ENCODE measurements at places on chromosomes 4 and X.

- DNase-seq, result peak; percentile 22
These were observed 4.5 kb downstream of the GJB1 start for GRCh38 chrX:71227370-71228062.

DNA sequence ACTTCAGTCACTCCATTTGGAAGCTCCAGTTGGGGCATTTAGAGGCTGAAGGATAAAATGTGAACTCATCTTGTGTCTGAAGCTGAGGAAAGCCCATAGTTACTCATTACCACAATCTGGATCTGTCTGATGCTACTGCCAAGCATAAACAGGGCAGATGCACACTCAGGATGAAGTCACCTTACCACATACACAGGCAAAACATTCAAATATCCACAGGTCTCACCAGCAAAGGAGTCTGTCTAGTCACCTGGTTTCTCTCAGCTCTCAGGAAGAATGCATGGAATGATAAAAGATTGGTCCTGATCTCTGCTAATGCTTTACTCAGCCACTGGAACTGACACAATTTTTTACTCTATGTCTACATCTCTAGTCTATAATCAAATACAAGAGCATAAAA, 13.0 kb upstream of the ODAPH start:
- no peak for DNase-seq

DNA sequence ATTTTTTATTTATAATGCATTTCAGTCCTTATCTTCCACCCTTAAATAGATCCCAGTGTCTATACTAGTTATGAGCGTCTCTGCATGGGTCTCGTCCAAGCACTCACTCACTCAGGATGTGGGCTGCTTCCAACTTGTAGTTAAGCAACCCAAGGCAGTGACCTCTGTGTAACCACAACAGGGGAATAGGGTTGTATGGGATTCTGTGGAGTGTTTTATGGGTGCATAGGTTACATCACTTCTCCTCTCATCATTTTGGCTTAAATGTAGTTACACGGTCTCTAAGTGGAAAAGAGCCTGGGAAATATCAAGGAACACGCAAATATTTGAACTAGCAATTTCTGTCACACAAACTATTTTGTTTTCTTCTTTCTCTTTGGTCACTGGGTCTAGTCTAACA, 931.0 kb downstream of the STIM2 start:
- DNase-seq, result no peak

GRCh38 chr4:128751354-128751753, 58.1 kb upstream of the JADE1 start:
- no peak for DNase-seq

DNA sequence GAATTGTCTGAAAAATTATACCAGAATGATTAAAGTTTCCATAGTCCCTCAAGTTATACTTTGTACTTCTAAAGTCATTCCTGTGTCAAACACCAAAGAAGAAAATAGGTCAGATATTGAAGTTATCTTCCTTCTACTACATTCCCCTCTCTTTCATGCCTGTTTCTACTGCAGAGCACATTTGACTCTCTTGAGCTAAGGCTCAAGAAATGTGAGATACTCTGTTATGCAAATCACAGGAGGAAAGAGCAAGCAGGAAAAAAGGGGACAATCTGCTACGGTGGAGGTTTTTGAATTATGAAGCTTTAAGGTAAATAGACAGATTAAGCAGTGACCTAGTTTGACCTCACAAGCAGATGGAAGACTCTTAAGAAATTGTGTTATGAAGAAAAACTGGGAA, 198.9 kb upstream of the LDB2 start:
- DNase-seq, result no peak

DNA sequence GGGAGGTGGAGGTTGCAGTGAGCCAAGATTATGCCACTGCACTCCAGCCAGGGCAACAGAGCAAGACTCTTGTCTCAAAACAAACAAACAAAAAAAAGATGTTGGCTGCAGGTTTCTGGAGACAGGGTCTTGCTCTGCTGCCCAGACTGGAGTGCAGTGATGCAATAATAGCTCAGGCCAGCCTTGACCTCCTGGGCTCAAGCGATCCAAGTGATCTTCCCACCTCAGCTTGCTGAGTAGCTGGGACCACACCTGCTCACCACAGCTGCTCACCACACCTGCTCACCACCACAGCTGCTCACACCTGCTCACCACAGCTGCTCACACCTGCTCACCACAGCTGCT, 29.9 kb upstream of the CPLX1 start:
- DNase-seq, result no peak

GRCh38 chr4:48173056-48173991, 39.3 kb upstream of the TXK start:
- DNase-seq, result no peak

DNA sequence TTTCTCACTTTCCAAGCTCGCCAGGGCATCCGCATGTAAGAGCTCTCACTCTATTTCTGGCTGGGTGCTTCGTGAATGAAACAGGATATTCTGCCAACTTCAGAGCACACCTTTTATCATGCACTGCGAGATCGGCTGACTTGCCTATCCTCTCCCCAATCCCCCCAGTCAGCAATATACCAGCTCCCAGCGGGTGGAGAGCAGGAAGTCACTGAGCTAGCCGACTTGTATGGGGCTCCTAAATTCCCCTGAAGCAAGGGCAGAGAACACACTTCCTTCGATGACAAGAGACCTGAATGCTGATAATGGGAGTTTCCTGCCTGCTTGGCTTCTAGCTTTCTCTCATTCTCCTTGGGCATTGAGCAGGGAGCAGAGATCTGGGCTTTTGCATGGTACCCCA, 33.8 kb upstream of the MAMLD1 start:
- no peak for DNase-seq

GRCh38 chr4:145298885-145299284, 118.5 kb upstream of the OTUD4 start:
- no peak for DNase-seq

GRCh38 chr4:97587912-97588311, 555.4 kb downstream of the STPG2 start:
- DNase-seq, result no peak

DNA sequence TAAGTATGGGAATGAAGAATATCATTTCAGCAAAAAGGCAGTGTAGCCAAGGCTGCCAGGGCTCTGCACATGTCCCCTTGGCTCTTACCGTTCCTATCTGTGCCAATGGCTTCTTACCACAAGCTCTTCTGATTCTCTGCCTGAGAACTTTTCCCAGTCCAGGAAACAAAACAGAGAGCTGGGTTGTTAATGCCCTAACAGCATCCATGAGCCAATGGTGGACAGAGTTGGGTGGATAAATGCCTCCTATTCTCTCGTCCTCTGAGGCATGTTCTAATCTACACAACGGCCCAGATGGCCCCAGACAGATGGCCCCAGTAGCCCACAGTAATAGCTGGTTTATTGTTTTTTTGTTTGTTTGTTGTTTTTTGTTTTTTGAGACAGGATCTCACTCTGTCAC, 28.0 kb downstream of the SCD5 start:
- DNase-seq, result no peak

DNA sequence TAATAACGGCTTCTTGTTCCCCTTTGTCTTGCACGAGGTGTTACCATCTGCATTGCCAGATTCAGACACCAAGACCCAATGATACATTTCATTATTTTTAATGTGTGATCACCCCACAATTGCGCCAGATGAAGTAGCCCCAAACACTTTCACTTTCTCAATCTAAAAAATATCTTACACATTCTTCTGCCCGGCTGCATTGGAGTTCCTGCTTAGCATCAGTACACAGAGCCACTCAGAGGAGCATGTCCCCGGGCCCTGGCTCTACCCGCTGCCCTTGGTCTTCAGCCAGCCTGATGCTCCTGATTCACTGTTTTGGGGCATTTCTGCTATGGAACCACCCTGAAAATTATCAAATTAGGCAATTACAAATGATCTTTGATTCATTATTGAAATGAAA, 66.0 kb upstream of the TENM3 start:
- DNase-seq, result no peak

- no peak for DNase-seq
These were observed 1759.6 kb downstream of the C4orf33 start for GRCh38 chr4:130855533-130855932.

DNA sequence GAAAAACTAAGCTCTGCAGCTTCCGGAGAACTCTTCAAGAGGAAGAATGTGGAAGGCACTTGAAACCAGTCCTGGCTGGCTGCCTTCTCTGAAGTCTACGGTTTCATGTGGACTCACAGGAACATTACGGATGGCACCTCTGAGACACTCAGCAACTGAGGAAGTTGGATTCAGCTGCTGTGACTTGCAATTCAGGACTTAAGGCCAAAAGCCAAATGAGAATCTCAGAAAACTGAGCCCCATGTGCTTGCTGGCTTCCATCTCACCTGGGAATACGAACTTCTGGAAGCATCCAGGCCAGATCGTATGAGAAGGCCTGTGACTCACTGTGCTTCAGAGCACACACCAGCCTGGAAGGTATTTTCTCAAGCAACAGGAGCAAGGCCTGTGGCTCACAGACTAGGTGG, 107.8 kb upstream of the GPC4 start:
- no peak for DNase-seq

GRCh38 chr4:25032126-25032525, 1.4 kb upstream of the LGI2 start:
- DNase-seq, result no peak

DNA sequence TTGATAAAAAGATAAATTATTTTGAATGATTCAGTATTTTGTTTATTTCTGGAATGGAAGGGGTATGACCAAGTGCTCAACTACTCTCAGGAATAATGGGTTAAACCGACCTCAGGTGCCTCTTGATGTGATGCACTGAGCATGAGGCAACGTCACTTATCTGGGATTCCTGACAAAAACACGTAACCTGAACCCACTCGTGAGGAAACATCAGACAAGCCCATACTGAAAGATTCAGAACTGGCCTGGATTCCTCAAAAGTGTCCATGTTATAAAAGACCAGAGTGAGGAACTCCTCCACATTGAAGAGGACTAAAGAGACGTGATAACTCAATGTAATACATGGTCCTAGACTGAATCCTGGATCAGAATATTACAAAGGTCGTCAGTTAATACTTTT, 144.0 kb downstream of the FNIP2 start:
- DNase-seq, result no peak

DNA sequence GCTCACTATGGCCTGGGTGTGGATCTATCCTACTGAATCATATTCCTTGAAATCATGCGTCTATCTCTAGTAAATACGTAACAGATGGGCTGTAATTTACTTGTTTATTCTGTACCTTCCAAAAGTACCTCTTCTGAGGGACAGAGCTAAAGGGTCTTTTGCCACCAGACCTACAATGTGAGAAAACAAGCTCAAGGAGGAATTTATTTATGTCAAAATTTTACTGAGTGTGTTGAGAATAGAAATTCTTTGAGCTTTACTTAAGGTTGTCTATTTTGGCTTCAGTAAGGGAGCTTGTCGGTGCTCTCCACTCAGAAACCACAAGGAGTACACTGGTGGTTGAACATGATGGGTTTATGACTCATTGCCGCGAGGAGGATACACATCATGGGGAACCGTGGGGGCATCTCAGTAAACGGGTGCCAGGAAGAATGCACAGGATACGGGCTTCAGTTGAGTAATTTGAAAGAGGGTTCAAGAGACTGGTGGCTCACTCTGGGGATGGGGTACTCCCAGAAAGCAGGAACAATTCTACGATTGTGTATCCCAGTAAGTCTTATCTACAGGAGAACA, 3.0 kb downstream of the ANK2 start:
- DNase-seq, result no peak

- no peak for DNase-seq
These were observed 830 bp upstream of the SHROOM2 start for GRCh38 chrX:9785254-9785943.

DNA sequence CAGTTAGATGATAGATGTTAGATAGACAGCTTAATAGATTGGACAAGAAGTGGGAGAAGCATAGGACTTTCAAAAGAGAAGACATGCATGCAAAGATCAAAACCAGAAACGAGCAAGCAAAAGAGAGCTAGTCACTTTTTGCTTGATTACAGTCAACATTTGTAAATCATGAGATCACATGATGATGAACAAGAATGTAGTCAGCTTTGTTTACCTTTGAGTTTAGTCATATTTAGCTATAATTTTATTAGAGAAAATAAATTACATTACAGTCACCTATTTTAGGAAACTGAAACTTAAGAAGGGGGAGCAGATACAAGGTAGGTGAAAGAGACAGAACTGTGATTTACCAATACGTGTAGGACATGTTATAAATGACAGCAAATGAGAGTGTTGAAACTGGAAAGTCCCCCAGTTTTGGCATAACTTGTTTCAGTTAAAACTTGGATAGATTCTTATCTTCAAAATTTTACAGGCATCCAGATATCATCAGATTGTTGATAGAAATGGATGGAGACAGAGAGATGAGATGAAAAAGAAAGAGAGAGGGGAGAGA, 1083.1 kb upstream of the PCDH10 start:
- no peak for DNase-seq

GRCh38 chr4:94469221-94469784, 17.6 kb downstream of the PDLIM5 start:
- DNase-seq, result no peak

- peak; percentile 92 for DNase-seq
These were observed 100.5 kb downstream of the CLNK start for GRCh38 chr4:10584042-10584441.

DNA sequence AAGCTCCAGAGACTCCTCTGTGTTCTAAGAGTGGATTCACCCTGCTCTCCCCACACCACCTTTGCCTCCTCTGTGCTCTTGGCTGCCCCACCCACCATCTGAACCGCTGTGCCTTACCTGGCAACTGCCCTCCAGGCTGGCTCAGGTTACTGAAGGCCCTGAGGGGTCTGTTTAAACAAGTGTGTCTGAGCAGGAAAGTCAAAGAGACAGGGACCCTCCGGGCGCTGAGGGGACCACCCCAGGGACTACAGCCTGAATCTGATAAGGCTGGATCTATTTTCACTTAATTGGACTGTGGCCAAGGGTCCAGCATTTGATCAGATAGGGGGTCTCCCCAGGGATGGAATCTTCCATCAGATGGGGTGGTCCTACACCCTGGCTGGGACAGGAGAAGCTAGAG, 10.4 kb upstream of the MSX1 start:
- DNase-seq, result no peak

DNA sequence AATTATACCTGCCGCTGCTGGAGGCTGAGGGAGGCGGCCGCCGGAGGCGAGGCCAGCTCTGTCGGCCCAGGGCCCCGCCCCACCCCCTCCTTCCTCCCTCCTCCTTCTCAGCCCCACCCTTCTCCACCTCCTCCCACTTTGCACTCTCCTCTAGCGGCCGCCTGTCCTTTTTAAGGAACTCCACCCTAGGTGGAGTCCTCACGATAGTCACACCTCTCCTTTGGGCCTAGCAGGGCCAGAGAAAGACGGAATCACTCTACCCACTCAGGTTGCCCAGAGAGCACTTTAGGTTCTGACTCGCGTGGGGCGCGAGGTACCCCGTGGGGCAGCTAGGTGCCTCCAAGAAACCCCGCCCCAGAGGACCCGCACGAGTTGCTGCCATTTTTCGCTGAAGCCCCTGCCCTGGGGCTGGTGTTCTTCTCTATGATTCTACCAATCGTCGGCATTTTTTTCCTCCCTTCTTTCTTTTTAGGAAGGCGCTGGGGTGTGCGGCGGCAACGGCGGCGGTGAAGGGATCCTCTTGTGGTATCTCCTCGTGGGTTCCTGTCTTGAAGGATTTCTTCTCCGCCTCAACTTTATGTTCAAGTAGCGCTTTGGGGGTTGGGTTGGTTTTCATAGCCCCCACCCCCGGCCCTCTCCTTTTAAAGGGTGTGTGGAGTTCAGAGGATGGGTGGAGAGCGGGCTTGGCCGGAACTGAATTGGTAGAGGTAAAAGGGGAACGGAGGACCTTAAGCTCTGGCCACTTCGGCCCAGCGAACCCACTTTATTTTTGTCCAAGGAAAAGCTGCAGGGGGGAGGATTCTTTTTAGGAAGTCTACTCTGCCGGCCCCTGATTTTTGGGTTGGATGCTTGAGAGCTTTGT, at the start of gene KLF8:
TSS of gene KLF8 (plus strand) at position 136 of the 862 bp plus-strand sequence. CDS start 979 bp downstream, outside the sequence.
- peak; percentile 3 for DNase-seq

All from SK-MEL-5 (cell line).